Esophagus squamous epithelium (tissue), 5 donors: ENCODE measurements at places on chromosomes 5 and 9.

DNA sequence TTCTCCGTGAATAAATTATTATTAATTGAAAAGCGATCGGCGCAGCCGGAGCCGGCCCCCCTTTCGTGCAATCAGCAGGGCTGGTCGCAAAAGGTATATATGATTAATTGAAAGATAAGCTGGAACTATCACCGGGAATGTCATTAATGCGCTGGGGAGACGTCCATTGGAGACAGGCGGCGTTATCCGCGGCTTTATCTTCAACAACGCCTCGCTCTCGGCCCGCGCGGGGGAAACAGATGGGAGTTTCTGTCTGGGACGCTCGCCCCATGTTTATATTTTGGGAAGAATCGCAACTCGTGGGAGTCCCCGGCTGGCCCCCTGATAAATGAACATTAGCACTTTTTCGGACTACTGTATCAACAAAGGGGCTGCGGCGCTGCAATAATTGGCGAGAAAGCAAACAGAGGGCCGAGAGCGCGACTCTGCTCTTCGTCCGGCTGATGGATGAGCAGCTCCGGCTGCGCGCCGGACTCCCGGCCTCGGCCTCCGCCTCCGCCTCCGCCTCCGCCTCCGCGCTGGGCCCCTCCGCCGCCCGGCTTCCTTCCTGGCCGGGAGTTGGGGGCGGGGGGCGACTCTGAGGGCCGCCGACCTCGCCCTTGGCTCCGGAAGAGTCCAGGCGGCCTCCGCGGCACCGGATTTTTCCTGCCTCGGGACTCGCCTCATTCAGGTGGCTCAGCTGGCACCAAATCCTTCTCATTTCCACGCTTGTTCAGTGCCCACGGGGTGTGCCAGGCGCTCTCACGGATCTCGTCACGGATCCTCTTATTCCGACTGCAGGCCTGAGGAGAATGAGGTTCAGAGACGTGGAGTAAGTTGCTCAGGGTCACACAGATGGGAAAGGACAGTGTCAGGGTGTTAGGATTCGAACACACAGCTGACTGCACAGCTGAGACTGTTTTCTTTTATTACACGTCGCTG is 3.6 kb upstream of the NKX2-5 start:
- DNase-seq = no peak
- peak overlapping the region; percentile 6 for H3K4me3 ChIP-seq
- H3K4me1 ChIP-seq = peaks cover 47% of the 10 kb centered on the region

- peaks cover 33% of the 10 kb centered on the region for H3K4me1 ChIP-seq
- no peak overlapping the region for H3K27ac ChIP-seq
- H3K4me3 ChIP-seq = no peak overlapping the region
- H3K27me3 ChIP-seq = no peaks in the 10 kb centered on the region
Measured at GRCh38 chr9:134396825-134397224, 70.6 kb downstream of the RXRA start.

DNA sequence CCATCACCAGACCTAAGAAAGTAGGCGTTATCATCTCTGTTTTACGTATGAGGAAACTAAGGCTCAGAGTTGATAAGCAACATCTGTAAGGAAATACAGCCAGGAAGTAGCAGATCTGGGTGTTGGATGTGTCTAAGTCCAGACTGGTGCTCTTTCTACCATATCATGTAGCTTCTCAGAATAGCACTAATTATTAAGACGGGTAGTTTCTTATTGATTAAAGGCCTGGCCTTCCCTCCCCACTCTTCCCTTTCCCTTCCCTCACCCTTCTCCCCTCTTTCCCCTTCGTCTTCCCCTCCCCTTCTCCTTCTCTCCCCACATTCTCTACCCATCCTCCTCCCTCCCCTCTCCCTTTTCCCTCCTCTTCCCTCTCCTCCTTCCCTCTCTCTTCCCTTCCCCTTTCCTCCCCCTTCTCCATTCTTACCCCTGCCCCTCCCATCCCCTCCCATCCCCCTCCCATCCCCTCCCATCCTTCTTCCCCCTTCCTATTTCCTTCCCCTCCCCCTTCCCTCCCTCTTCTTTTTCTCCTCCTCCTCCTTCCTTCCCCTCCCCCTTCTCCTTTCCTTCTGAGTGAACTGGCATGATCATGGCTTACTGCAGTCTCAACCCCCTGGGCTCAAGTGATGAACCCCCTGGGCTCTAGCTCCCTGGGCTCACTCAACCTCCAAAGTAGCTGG is 79.4 kb downstream of the SNX24 start:
- no peaks in the 10 kb centered on the region for H3K36me3 ChIP-seq
- H3K27me3 ChIP-seq = no peaks in the 10 kb centered on the region
- DNase-seq = no peak
- no peak overlapping the region for H3K27ac ChIP-seq
- H3K4me3 ChIP-seq = no peak overlapping the region
- no peaks in the 10 kb centered on the region for H3K4me1 ChIP-seq

DNA sequence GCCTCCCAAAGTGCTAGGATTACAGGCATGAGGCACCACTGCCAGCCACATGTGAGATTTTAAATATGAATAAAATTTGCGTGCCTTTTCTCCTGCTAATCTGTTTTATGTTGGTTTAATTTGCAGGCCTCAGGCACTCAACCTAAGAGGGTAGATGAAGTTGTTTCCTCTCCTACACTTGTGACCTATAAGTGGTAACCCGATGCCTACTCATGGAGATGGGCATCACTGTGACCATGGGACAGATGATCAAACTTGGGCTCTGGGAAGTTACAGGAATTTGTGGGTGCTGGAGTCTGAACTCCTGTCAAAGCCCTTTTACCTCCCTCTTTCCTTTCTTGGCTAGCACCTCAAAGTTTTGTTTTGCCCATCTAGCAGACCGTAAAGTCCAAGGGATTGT is 1.1 kb downstream of the SLC28A3 start:
- H3K4me1 ChIP-seq = no peaks in the 10 kb centered on the region
- H3K27ac ChIP-seq = peak overlapping the region; percentile 58
- DNase-seq = no peak
- no peaks in the 10 kb centered on the region for H3K27me3 ChIP-seq

GRCh38 chr5:56490971-56491468 is 257.9 kb upstream of the ANKRD55 start:
- H3K36me3 ChIP-seq = no peaks in the 10 kb centered on the region
- no peaks in the 10 kb centered on the region for H3K4me1 ChIP-seq
- H3K4me3 ChIP-seq = no peak overlapping the region

DNA sequence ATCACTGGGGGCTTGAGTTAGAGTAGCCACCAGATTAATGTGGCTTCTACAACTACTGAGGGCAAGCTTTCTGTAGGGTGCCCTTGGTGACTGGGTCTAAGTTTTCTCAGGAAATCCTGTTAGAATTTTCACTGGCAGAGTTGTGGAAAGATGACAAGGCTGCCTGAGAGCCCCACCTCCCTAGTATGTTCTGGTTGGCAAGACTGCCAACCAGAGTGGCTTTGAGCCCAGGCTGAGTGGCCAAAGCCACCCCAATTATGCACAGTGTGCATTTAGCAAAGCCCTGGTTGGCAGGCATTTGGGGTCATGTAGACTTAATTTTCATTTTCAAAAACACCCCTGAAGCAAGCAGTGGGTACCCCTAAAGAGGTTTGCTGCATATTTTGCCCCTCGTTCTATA is 136.7 kb upstream of the HAPLN1 start:
- H3K4me1 ChIP-seq = no peaks in the 10 kb centered on the region
- H3K4me3 ChIP-seq = no peak overlapping the region
- H3K27me3 ChIP-seq = no peaks in the 10 kb centered on the region
- DNase-seq = no peak
- no peaks in the 10 kb centered on the region for H3K36me3 ChIP-seq

- H3K27ac ChIP-seq = peak overlapping the region; percentile 44
- H3K36me3 ChIP-seq = no peaks in the 10 kb centered on the region
- peaks cover 7% of the 10 kb centered on the region for H3K4me1 ChIP-seq
- H3K27me3 ChIP-seq = no peaks in the 10 kb centered on the region
Measured at GRCh38 chr9:124292696-124293593, 35.2 kb downstream of the NEK6 start.

- H3K27me3 ChIP-seq = no peaks in the 10 kb centered on the region
- H3K4me1 ChIP-seq = peaks cover 9% of the 10 kb centered on the region
- DNase-seq = no peak
- H3K36me3 ChIP-seq = no peaks in the 10 kb centered on the region
- no peak overlapping the region for H3K27ac ChIP-seq
Measured at GRCh38 chr9:114186605-114187289, 31.4 kb downstream of the COL27A1 start.

GRCh38 chr5:75435096-75435495 is 76.3 kb downstream of the CERT1 start:
- H3K36me3 ChIP-seq = no peaks in the 10 kb centered on the region
- no peaks in the 10 kb centered on the region for H3K27me3 ChIP-seq
- H3K4me1 ChIP-seq = no peaks in the 10 kb centered on the region
- no peak overlapping the region for H3K27ac ChIP-seq
- no peak overlapping the region for H3K4me3 ChIP-seq

- no peak overlapping the region for H3K4me3 ChIP-seq
- DNase-seq = no peak
- no peaks in the 10 kb centered on the region for H3K4me1 ChIP-seq
- H3K27me3 ChIP-seq = no peaks in the 10 kb centered on the region
Measured at GRCh38 chr5:14223372-14223771, 80.2 kb downstream of the TRIO start.

- peaks cover 28% of the 10 kb centered on the region for H3K36me3 ChIP-seq
- no peaks in the 10 kb centered on the region for H3K27me3 ChIP-seq
- H3K4me3 ChIP-seq = no peak overlapping the region
- no peaks in the 10 kb centered on the region for H3K4me1 ChIP-seq
- no peak overlapping the region for H3K27ac ChIP-seq
Measured at GRCh38 chr5:154923441-154924430, 14.3 kb downstream of the GEMIN5 start.

- DNase-seq = no peak
- H3K36me3 ChIP-seq = no peaks in the 10 kb centered on the region
- H3K4me3 ChIP-seq = no peak overlapping the region
- H3K27me3 ChIP-seq = no peaks in the 10 kb centered on the region
Measured at GRCh38 chr5:36529142-36529541, 77.3 kb upstream of the SLC1A3 start.

GRCh38 chr5:97067296-97067850 is 75.0 kb downstream of the LIX1 start:
- no peaks in the 10 kb centered on the region for H3K36me3 ChIP-seq
- H3K27me3 ChIP-seq = no peaks in the 10 kb centered on the region
- DNase-seq = no peak
- H3K27ac ChIP-seq = no peak overlapping the region
- H3K4me3 ChIP-seq = no peak overlapping the region
- H3K4me1 ChIP-seq = no peaks in the 10 kb centered on the region

- H3K36me3 ChIP-seq = no peaks in the 10 kb centered on the region
- no peak overlapping the region for H3K4me3 ChIP-seq
- H3K27ac ChIP-seq = no peak overlapping the region
- peaks cover 3% of the 10 kb centered on the region for H3K4me1 ChIP-seq
- no peaks in the 10 kb centered on the region for H3K27me3 ChIP-seq
- DNase-seq = no peak
Measured at GRCh38 chr5:148858547-148858946, 32.1 kb downstream of the ADRB2 start.

GRCh38 chr9:104923740-104924139 is 4.2 kb downstream of the ABCA1 start:
- DNase-seq = no peak
- no peaks in the 10 kb centered on the region for H3K36me3 ChIP-seq
- H3K27me3 ChIP-seq = no peaks in the 10 kb centered on the region
- H3K4me1 ChIP-seq = no peaks in the 10 kb centered on the region

- H3K27me3 ChIP-seq = no peaks in the 10 kb centered on the region
- no peaks in the 10 kb centered on the region for H3K4me1 ChIP-seq
- DNase-seq = no peak
- H3K36me3 ChIP-seq = no peaks in the 10 kb centered on the region
- no peak overlapping the region for H3K4me3 ChIP-seq
Measured at GRCh38 chr5:154313360-154314017, 123.0 kb downstream of the GALNT10 start.

DNA sequence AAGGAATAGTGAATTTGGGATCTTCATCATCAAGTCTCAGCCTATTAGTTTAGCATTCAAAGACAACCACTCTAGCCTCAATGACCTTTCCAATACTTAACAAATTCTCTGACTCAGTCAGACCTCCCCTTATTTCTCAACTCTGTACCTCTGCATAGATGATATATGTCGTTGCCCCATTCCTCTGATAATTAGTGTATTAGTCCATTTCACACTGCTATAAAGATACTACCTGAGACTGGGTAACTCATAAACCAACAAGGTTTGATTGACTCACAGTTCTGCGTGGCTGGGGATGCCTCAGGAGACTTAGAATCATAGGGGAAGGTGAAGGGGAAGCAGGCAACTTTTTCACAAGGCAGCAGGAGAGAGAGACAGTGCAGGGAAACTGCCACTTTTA is 8.9 kb downstream of the MRPL22 start:
- no peaks in the 10 kb centered on the region for H3K4me1 ChIP-seq
- no peaks in the 10 kb centered on the region for H3K36me3 ChIP-seq
- H3K4me3 ChIP-seq = no peak overlapping the region

DNA sequence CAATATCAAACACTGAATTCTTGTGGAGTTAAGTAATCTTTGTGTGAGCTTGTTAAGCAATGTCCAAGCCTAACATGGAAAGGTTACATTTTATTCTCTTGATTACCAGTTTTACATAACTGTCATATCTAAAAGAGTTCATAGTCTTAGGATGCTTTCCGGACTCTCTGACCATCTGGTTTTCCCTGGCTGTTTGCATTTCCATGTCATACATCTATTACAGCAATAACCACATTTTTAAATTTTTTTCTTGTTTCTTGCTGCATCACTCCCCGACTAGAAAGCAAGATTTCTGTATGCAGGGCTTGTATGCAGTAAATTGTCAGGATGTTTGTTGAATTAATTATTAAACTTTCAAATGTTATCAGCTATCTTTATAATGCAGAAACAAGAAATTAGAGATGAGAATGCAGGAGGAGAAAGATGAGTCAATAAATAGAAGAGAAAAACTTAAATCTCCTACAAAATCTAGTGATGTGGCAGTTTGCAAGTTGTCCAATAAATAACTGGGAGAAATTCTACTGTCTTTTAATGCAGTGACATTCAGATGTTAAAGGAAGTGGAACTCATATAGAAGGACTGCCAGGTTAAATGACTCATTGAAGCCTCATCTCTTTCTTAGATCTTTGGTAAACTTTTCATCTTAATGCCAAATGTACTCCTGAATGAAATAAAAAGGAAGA is 179.6 kb upstream of the SGCD start:
- DNase-seq = no peak
- no peaks in the 10 kb centered on the region for H3K27me3 ChIP-seq
- H3K36me3 ChIP-seq = no peaks in the 10 kb centered on the region
- H3K4me3 ChIP-seq = no peak overlapping the region
- H3K4me1 ChIP-seq = no peaks in the 10 kb centered on the region
- H3K27ac ChIP-seq = no peak overlapping the region

DNA sequence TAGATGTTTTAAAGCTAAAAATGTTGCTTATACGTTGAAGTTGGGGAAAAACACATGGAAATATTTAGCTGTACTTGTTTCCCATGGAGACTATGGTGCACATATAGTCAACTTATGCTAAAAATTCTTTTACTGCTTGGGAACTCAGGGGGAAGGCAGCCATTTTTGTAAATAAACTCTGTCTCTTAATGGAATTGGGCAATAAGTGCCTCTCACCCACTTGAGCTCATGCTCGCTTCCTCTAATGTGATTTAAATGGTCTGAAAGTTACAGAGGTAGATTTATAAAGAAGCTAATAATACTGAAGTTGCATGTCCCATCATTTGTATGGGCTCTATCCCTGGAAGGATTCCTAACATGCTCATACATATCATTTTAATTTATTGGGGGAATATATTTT is 523.8 kb downstream of the RASEF start:
- no peak overlapping the region for H3K4me3 ChIP-seq
- H3K27me3 ChIP-seq = no peaks in the 10 kb centered on the region
- no peaks in the 10 kb centered on the region for H3K4me1 ChIP-seq
- DNase-seq = no peak
- no peaks in the 10 kb centered on the region for H3K36me3 ChIP-seq
- no peak overlapping the region for H3K27ac ChIP-seq
